GM23248 (cell line): ENCODE measurements at places on chromosomes 13 and 19. TPM values are rescaled to one million over a fixed set of nuclear protein-coding genes. Genes with fewer than 3 reads are reported as not detected.

DNA sequence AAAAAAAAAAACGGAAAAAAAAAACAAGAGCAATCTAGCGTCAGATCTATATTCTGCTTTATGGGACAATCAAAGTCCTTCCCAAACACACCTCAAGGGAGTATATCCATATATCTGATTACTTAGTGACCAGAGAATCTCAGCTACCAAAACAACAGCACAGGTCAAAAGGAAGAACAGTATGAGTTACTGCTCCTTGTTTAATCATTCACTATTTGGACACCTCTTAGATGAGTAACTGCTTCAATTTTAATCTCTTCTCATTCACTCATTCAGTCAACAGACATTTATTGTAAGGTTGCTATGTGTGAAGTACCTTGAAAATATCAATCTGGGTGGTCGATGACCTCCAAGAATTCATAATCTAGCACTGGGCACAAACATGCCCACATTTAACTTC is 193.2 kb downstream of the IRS2 start:
- peaks cover 7% of the 10 kb centered on the region for H3K4me1 ChIP-seq
- no peaks in the 10 kb centered on the region for H3K36me3 ChIP-seq
- no peak overlapping the region for H3K4me3 ChIP-seq
- H3K27ac ChIP-seq, result no peak overlapping the region
- peaks cover 60% of the 10 kb centered on the region for H3K27me3 ChIP-seq

DNA sequence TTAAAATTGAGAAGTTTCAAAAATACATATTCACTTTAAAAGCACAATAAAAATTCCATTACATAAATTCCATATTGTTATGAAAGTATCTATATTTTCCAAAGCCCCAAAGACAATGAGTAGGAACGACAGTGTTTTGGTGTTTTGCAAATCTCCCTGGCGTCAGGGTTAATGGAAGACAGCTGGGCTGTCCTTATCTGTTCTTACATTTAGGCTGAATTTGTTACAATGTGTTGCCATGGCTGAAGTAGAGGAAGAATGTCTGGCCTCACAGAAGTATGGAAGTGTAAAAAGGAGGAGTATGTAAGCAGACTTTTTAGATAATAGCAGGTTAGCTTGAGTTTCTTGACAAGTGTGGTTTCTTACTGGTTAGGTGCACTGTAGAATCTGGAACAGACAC is 124.4 kb upstream of the SPATA13 start:
- no peaks in the 10 kb centered on the region for H3K36me3 ChIP-seq
- H3K4me1 ChIP-seq, result peaks cover 56% of the 10 kb centered on the region
- DNase-seq, result peak; percentile 49
- no peak overlapping the region for H3K27ac ChIP-seq
- no peak overlapping the region for H3K4me3 ChIP-seq

GRCh38 chr13:95083758-95084157 is 217.5 kb downstream of the ABCC4 start:
- no peaks in the 10 kb centered on the region for H3K27me3 ChIP-seq
- DNase-seq, result peak; percentile 84
- H3K4me1 ChIP-seq, result peaks cover 8% of the 10 kb centered on the region; the same call in 1 of the 2 replicates
- H3K27ac ChIP-seq, result peak overlapping the region; percentile 11; the same call in 1 of the 2 replicates

DNA sequence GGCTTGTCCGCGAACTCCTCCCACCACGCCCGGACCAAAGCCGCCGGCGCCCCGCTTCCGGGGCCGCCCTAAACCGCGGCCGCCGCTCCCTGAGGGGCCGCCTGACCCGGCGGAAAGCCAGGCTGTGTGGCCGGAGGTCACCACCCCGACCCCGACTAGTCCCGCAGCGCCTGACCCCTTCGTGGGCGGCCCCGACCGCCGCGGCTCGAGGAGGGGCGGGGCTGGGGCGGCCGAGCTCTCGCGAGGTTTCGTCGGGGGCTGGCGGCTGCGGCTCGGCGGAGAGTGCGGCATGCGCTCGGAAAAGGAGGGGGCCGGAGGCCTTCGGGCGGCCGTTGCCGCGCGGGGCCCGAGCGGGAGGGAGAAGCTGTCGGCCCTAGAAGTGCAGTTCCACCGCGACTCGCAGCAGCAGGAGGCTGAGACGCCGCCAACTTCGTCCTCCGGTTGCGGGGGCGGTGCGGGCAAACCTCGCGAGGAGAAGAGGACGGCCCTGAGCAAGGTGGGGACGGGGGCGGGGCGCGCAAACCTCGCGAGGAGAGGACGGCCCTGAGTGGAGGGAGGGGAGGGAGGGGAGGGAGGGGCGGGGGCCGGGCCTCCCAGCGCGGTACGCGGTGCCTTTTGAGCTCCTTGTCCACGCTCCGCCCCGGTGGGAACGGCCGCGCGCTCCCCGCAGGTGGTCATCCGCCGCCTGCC is at the start of gene UPF3A:
Gene UPF3A, plus strand, starts transcription at position 251 of the 690 bp plus-strand sequence. Its CDS starts 39 bp downstream, at position 290.
- H3K36me3 ChIP-seq, result peaks cover 24% of the 10 kb centered on the region; the same call in 1 of the 2 replicates
- peaks cover 38% of the 10 kb centered on the region for H3K4me1 ChIP-seq
- no peaks in the 10 kb centered on the region for H3K27me3 ChIP-seq
- peak; percentile 95 for DNase-seq
- peak within 1 kb of the TSS; percentile 98 for H3K27ac ChIP-seq

GRCh38 chr19:45668342-45668871 is 386 bp downstream of the GIPR start:
- peaks cover 10% of the 10 kb centered on the region for H3K4me1 ChIP-seq
- H3K36me3 ChIP-seq, result no peaks in the 10 kb centered on the region
- no peak overlapping the region for H3K27ac ChIP-seq
- 0 out of 2 replicates have a peak, but pooled peaks cover 9% of the 10 kb centered on the region for H3K27me3 ChIP-seq
- DNase-seq, result peak; percentile 57

CFAP97D2 gene
- not detected in 2 replicates for total RNA-seq

PDX1 gene
- not detected in 2 replicates for total RNA-seq

GPR4 gene
- 0.32 TPM in 1 of 2 replicates, not detected in the other for total RNA-seq

CEACAM7 gene
- not detected in 2 replicates for total RNA-seq

PGLYRP2 gene
- not detected in 2 replicates for total RNA-seq
